Thoracic aorta (tissue), 2 donors: ENCODE measurements at places on chromosomes 7 and 10. TPM values are rescaled to one million over a fixed set of nuclear protein-coding genes. Genes with fewer than 3 reads are reported as not detected.

GRCh38 chr7:14228341-14228740 lies 238.9 kb upstream of the ETV1 start:
- no peaks in the 10 kb centered on the region for H3K4me1 ChIP-seq
- H3K27me3 ChIP-seq = no peaks in the 10 kb centered on the region
- no peak overlapping the region for H3K4me3 ChIP-seq
- no peaks in the 10 kb centered on the region for H3K36me3 ChIP-seq
- DNase-seq = no peak

- peaks cover 51% of the 10 kb centered on the region for H3K4me1 ChIP-seq
- H3K36me3 ChIP-seq = no peaks in the 10 kb centered on the region
- H3K27me3 ChIP-seq = no peaks in the 10 kb centered on the region
- no peak for DNase-seq
Measured at GRCh38 chr10:3803927-3804741, 19.1 kb upstream of the KLF6 start.

GRCh38 chr7:21345361-21345760 lies 82.5 kb upstream of the SP4 start:
- no peaks in the 10 kb centered on the region for H3K36me3 ChIP-seq
- no peak overlapping the region for H3K4me3 ChIP-seq
- no peaks in the 10 kb centered on the region for H3K4me1 ChIP-seq
- H3K27me3 ChIP-seq = no peaks in the 10 kb centered on the region
- no peak for DNase-seq

DNA sequence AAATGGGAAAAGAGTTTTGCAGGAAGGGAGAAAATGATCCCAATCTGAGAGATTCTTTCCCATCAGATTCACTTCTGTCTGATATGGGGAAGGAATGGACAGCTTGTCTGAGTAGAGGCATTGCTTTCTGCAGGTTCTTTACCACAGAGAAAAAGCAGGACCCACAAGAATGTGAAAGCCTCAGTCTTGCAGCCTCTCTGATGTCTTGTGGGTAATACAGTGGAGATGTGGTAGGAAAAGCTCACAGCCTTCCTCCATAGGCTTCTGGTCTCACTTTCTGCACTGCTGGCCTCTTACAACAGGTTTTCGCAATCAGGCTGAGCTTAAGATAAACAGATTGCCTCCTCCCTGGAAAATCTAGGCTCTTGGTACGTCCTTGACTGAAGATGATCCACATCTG lies 551 bp downstream of the IFIT1 start:
- DNase-seq = no peak
- no peaks in the 10 kb centered on the region for H3K36me3 ChIP-seq
- peak overlapping the region; percentile 88 for H3K4me3 ChIP-seq
- peaks cover 27% of the 10 kb centered on the region for H3K4me1 ChIP-seq
- peak overlapping the region; percentile 69 for H3K27ac ChIP-seq

GRCh38 chr10:116980041-116980440 lies 24.9 kb downstream of the SHTN1 start:
- no peaks in the 10 kb centered on the region for H3K27me3 ChIP-seq
- no peak overlapping the region for H3K27ac ChIP-seq
- H3K4me3 ChIP-seq = no peak overlapping the region
- no peaks in the 10 kb centered on the region for H3K4me1 ChIP-seq
- no peaks in the 10 kb centered on the region for H3K36me3 ChIP-seq
- DNase-seq = no peak

- H3K27ac ChIP-seq = no peak overlapping the region
- no peak for DNase-seq
- H3K4me3 ChIP-seq = no peak overlapping the region
- H3K36me3 ChIP-seq = no peaks in the 10 kb centered on the region
- no peaks in the 10 kb centered on the region for H3K27me3 ChIP-seq
Measured at GRCh38 chr7:36453769-36454168, 64.1 kb downstream of the ANLN start.

GRCh38 chr10:44306147-44306710 lies 78.7 kb downstream of the CXCL12 start:
- H3K36me3 ChIP-seq = no peaks in the 10 kb centered on the region
- DNase-seq = no peak
- H3K4me1 ChIP-seq = peaks cover 25% of the 10 kb centered on the region
- H3K27ac ChIP-seq = peak overlapping the region; percentile 41
- H3K4me3 ChIP-seq = no peak overlapping the region

- no peaks in the 10 kb centered on the region for H3K36me3 ChIP-seq
- no peaks in the 10 kb centered on the region for H3K27me3 ChIP-seq
- H3K27ac ChIP-seq = no peak overlapping the region
- DNase-seq = no peak
- H3K4me3 ChIP-seq = no peak overlapping the region
Measured at GRCh38 chr10:68435803-68436202, 28.7 kb upstream of the RUFY2 start.

GRCh38 chr10:47252093-47252780 lies 47.8 kb upstream of the GDF10 start:
- DNase-seq = no peak
- H3K36me3 ChIP-seq = no peaks in the 10 kb centered on the region
- H3K4me1 ChIP-seq = peaks cover 53% of the 10 kb centered on the region
- H3K27ac ChIP-seq = no peak overlapping the region

DNA sequence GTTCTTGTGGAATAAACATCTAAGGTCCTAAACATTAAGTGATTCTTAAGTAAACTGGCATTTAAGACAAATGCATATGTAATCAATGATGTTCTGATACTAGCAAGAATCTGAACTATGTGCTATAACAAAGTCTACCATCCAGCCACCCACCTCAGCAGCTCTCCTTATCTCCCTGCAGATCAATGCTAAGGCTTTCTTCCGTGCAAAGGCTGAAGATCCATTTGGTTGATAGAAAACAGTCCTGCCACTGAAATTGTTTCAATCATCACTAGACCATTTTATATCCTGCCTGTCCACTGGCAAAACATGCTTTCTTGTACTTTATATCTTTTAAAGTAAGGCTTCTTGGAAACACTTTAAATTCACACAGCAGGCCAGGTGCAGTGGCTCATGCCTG lies 6.3 kb upstream of the SMKR1 start:
- H3K36me3 ChIP-seq = no peaks in the 10 kb centered on the region
- no peaks in the 10 kb centered on the region for H3K4me1 ChIP-seq
- no peaks in the 10 kb centered on the region for H3K27me3 ChIP-seq
- no peak for DNase-seq

GRCh38 chr10:22494007-22494406 lies 148.7 kb downstream of the SPAG6 start:
- no peaks in the 10 kb centered on the region for H3K27me3 ChIP-seq
- no peaks in the 10 kb centered on the region for H3K4me1 ChIP-seq

DNA sequence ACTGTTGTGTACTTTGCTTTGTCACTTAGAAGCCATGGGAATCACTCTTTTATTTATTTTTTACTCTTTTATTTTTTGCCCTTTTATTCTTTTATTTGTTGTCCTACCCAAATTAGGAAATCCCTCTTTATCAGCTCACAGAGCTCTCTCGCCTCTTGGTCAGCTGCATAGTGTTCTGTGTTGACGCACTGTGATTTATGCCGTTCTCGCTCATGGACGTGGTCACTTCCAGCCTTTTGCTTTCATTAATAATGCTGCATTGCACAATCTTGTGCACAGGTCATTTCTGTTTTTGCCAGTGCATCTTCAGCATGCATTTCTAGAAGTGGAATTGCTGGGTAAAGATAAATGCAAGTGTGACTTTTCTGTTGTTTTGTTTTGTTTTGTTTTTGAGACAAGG lies 42.3 kb downstream of the FBH1 start:
- no peaks in the 10 kb centered on the region for H3K27me3 ChIP-seq
- no peak for DNase-seq
- peaks cover 5% of the 10 kb centered on the region for H3K4me1 ChIP-seq
- H3K36me3 ChIP-seq = peaks cover 43% of the 10 kb centered on the region
- no peak overlapping the region for H3K27ac ChIP-seq

GRCh38 chr10:8150401-8150905 lies 96.0 kb downstream of the GATA3 start:
- no peak overlapping the region for H3K4me3 ChIP-seq
- no peaks in the 10 kb centered on the region for H3K36me3 ChIP-seq
- H3K4me1 ChIP-seq = no peaks in the 10 kb centered on the region
- no peaks in the 10 kb centered on the region for H3K27me3 ChIP-seq
- no peak overlapping the region for H3K27ac ChIP-seq
- DNase-seq = no peak

- no peak overlapping the region for H3K4me3 ChIP-seq
- no peaks in the 10 kb centered on the region for H3K36me3 ChIP-seq
- DNase-seq = no peak
- H3K27ac ChIP-seq = no peak overlapping the region
Measured at GRCh38 chr7:29080803-29081202, 65.5 kb downstream of the CPVL start.

GRCh38 chr7:134351424-134351823 lies 34.7 kb upstream of the SLC35B4 start:
- H3K36me3 ChIP-seq = no peaks in the 10 kb centered on the region
- H3K27me3 ChIP-seq = no peaks in the 10 kb centered on the region
- no peaks in the 10 kb centered on the region for H3K4me1 ChIP-seq
- DNase-seq = no peak

DNA sequence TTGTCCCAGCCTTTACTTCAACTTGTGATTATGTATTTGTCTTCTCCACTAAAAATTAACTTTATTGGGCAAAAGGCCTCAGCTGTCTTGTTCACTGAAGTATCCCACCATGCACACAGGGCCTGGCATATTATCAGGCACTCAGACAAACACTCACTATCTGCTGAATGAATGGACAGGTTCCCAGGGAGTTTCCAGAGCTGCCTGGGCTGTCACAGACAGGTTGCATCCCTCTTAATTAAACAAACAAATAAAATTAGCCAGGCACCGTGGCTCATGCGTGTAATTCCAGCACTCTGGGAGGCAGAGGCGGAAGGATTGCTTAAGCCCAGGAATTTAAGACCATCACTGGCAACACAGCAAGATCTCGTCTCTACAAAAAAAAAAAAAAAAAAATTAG lies 1.5 kb upstream of the TSPAN14 start:
- H3K27me3 ChIP-seq = no peaks in the 10 kb centered on the region
- no peak overlapping the region for H3K27ac ChIP-seq
- H3K36me3 ChIP-seq = no peaks in the 10 kb centered on the region
- no peak overlapping the region for H3K4me3 ChIP-seq

DNA sequence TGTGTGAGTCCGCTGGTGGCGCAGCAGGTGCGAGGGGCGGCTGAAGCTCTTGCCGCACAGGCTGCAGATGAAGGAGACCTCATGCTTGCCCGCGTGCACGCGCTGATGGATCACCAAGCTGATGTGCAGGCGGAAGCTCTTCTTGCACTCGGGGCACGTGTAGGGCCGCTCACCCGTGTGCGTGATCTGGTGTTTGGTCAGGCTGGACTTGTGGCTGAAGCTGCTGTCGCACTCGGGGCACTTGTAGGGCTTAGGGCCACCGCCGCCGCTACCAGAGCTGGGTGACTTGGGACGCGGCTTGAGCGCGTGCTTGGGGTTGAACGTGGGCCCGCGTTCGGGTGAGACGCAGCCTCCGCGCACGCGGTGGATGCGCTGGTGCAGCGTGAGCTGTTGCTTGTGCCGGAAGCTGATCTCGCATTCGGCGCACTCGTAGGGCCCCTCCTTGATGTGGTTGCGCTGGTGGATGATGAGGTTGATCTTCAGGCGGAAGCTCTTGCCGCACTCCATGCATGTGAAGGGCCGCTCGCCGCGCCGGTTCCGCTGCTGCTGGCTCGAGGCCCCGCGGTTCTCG lies 28.7 kb downstream of the ZNF777 start:
- H3K4me1 ChIP-seq = no peaks in the 10 kb centered on the region
- no peak for DNase-seq
- H3K36me3 ChIP-seq = peaks cover 16% of the 10 kb centered on the region
- no peak overlapping the region for H3K27ac ChIP-seq

- no peak overlapping the region for H3K27ac ChIP-seq
- no peak for DNase-seq
- no peak overlapping the region for H3K4me3 ChIP-seq
- no peaks in the 10 kb centered on the region for H3K36me3 ChIP-seq
Measured at GRCh38 chr7:81236560-81236959, 317.7 kb upstream of the SEMA3C start.

GRCh38 chr7:12423997-12424745 lies 20.5 kb upstream of the VWDE start:
- no peaks in the 10 kb centered on the region for H3K36me3 ChIP-seq
- no peak for DNase-seq
- no peak overlapping the region for H3K27ac ChIP-seq
- H3K27me3 ChIP-seq = no peaks in the 10 kb centered on the region
- no peak overlapping the region for H3K4me3 ChIP-seq

DNA sequence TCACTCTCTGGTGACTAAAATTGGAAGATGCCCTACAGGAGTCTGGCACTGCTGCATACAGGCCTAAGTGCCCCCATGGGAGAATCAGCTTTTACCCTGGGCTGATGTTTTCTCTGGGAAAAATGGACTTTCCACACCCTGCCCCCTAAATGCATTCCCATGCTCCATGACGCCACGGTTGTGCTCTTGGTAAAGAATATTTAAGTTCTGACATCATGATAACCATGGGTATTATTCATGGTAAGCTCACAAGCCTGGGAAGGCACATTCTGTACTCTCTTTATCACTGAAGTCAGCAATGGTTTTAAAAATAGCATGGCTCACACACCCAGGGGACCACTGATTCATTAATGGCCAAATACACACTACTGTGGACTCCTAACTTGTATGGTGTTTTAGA lies 43.4 kb downstream of the HIPK2 start:
- H3K27me3 ChIP-seq = no peaks in the 10 kb centered on the region
- H3K4me3 ChIP-seq = no peak overlapping the region
- H3K27ac ChIP-seq = peak overlapping the region; percentile 94
- no peaks in the 10 kb centered on the region for H3K36me3 ChIP-seq
- H3K4me1 ChIP-seq = peaks cover 95% of the 10 kb centered on the region

DNA sequence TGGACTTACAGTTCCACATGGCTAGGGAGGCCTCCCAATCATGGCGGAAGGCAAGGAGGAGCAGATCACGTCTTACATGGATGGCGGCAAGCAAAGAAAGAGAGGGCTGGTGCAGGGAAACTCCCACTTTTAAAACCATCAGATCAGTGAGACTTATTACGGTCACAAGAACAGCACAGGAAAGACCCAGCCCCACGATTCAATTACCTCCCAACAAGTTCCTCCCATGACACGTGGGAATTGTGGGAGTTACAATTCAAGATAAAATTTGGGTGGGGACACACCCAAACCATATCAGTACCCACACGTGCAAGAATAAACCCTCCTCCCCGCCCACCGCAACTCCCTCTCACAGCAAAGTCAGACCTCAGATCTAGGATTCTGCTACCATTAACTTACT lies 4.5 kb upstream of the AIFM2 start:
- DNase-seq = no peak
- no peak overlapping the region for H3K4me3 ChIP-seq
- H3K36me3 ChIP-seq = no peaks in the 10 kb centered on the region
- no peak overlapping the region for H3K27ac ChIP-seq

GRCh38 chr7:148521271-148521670 lies 69.3 kb upstream of the C7orf33 start:
- H3K4me1 ChIP-seq = no peaks in the 10 kb centered on the region
- H3K36me3 ChIP-seq = no peaks in the 10 kb centered on the region
- no peaks in the 10 kb centered on the region for H3K27me3 ChIP-seq
- no peak overlapping the region for H3K27ac ChIP-seq

Gene CDK1
- total RNA-seq = 0.71 TPM

Gene NEUROD6
- total RNA-seq = not detected

Gene CH25H
- total RNA-seq = 2.7 TPM

Gene EFCAB10
- total RNA-seq = not detected

Gene BHLHA15
- total RNA-seq = not detected

Gene CYP3A7
- not detected for total RNA-seq

Gene SPDYE5
- not detected for total RNA-seq

Gene CTAGE6
- total RNA-seq = 0.68 TPM

Gene AKR1C8
- not detected for total RNA-seq

Gene CDC14C
- not detected for total RNA-seq

Gene CLCN1
- total RNA-seq = 0.68 TPM

Gene CREM
- 34.1 TPM for total RNA-seq
